8988T (cell line): ENCODE measurements at places on chromosomes 4 and X.

DNA sequence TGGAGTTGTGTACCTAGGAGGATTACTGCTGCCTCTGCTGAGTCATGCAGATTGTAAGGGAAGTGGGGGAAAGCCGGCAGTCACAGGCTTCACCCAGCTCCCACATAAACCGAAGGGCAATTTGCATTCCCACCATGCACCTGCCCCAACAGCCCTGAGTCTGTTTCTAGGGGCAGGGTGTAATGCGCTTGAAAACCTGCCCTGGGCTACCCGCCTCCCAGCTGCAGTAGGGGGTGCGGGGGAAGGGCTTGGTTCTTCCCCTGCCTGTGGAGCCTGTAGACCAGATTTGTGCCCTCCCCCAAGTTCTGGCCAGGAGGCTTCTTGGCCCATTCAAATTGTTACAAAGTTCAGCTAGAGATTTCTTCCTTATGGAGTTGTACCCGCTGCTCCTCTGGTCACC is 269.2 kb upstream of the DDX53 start:
- DNase-seq, result no peak

- no peak for DNase-seq
Observed at GRCh38 chr4:8128100-8128856, 30.3 kb downstream of the ABLIM2 start.

GRCh38 chr4:43993196-43993902 is 455.3 kb downstream of the KCTD8 start:
- DNase-seq, result no peak

- DNase-seq, result peak; percentile 7
Observed at GRCh38 chr4:138494931-138495330, 252.8 kb upstream of the SLC7A11 start.

GRCh38 chr4:110619463-110620247 is 3.2 kb downstream of the PITX2 start:
- no peak for DNase-seq

GRCh38 chrX:1500701-1501624 is 36.0 kb downstream of the P2RY8 start:
- DNase-seq, result no peak
